ENCODE measurements at places on chromosomes 3 and 15.

- no peak for DNase-seq
Observed at GRCh38 chr3:17258823-17259436, 374.2 kb downstream of the PLCL2 start.

GRCh38 chr15:40354408-40355171 is 3.4 kb upstream of the DISP2 start:
- no peak for DNase-seq

DNA sequence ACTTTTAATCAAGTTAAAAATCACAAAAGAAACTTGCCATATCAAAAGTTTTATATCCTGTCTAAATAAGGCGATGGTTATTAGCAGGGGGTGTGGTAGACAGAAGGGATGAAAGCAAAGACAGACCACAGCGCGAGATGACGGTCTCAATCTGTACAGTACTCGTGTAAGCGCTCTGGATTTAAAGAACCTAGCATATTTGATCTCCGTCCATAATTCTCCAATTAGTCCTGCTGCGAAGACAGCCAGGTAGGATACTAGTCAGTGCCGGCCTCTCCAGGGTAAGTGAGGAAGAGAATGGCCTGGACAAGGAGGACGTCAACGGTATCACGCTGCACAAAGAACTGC is 701 bp downstream of the SGO1 start:
- no peak for DNase-seq

- DNase-seq, result no peak
Observed at GRCh38 chr3:182809531-182809930, 16.2 kb downstream of the ATP11B start.

DNA sequence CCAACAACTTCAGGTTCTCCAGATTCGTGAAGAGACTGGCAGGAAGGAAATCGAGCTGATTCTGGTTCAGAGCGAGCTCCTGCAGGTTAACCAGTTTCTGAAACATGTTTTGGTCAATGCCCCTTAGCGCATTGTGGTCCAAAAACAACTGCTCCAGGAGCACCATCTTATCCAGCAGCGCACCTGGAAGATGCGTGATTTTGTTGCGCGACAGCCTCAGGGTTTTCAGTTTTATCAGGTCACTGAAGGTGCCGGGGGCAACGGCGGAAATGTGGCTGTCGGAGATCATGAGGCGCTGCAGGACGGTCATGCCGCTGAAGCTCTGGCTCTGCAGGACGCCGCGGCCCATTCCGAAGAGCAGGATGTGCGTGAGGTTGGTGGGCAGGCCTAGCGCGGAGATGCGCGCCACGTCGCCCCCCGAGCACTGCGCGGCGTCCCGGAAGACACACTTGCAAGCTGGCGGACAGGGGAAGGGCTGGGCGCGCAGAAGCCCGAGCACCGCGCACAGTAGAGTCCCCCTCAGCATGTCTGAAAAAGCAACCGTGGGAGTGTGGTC is 1.2 kb downstream of the GP5 start:
- no peak for DNase-seq

DNA sequence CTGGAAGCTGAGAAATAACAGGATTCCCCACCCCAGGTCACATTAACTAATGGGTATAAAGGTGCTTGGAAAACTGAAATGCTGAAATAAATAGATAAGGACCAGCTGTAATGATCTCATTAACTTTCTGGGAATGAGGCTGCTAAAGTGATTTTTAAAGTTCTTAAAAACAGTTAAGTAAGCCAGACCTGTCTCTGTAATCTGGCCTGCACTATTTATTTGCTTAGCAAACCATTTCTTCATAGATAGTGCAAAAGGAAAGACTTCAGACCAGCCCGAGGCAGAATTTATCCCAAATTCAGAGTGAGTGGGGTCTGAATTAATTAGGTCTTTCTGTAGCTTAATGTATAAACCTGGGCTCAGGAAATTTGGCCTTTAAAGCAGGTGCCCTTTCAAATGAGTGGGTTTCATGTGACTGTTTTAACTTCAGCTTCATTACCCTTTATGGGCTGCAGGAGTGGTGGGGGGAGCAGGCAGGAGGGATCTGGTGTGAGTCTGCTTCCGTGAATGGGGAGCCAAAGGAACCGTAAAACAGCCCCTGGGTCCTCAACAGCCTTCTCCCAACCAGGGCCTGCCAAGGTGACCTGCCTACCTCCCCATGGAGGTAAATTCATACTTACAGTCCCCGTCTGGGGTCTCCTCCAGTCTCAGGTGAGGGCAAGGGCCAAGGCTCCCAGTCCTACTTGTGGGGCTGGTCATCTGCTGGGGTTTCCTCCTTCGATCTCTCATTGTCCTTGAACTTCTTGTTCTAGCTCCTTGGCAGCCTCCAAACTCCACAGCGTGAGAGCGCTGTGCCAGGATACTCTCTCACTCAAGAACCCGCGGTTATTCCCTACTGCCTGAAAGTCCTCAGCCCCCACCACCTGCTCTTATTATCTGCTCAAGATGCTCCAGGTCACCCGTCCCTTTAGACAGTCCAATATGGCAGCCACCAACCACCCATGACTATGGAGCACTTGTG is 31.2 kb downstream of the MAGEF1 start:
- DNase-seq, result no peak

GRCh38 chr3:140629357-140630137 is 48.3 kb upstream of the TRIM42 start:
- no peak for DNase-seq

- no peak for DNase-seq
Observed at GRCh38 chr3:174247687-174248152, 611.4 kb upstream of the NAALADL2 start.

GRCh38 chr3:187186801-187187421 is 10.4 kb upstream of the RTP1 start:
- no peak for DNase-seq

DNA sequence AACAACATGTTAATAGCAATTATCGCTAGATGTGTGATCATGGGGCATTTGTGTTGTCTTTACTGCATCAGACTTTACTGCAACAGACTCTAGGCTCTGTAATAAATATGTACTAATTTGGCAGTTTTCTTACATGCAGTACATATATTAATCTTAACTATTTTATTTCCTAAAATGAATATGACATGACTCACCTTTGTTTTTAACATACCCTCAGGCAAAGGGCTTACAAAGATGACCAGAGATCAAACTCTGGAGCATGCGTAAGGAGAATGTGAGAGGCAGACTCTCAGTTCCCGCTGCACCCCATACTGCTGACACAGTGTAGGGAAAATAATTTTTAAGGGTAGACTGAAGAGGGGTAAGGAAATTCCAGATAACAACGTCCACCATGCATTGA is 7.2 kb upstream of the FAM174B start:
- DNase-seq, result no peak
